Activated T-helper 17 cell treated with anti-CD3 and anti-CD28 coated beads, Interleukin-2, amount 50 U/mL, for 72 hours (primary cell): ENCODE measurements at places on chromosomes 3 and 15.
A peak's percentile ranks its signal among the peaks of the same experiment; 100 is the strongest.

DNA sequence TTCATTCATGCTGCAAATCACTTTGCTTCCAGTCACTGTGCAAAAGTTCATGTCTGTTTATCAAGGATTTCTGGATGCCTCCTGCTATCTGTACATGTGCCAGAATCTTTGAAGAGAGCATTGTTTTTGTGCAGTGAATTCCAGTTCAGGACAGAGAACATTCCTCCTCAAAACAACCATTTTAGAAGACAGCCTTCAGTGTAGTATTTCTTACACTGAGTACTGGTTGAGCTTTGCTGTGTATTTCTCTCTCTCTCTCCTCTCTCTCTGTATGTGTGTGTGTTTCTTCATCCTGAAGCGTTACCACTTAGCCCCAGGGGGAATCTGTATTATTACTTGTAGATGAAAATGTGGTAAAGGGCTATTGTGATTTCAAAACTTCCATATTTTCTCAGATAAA lies 123.8 kb upstream of the CHL1 start:
- no peak for ATAC-seq
- H3K36me3 ChIP-seq: no peaks in the 10 kb centered on the region
- H3K27ac ChIP-seq: no peak overlapping the region

- no peak for ATAC-seq
- H3K4me1 ChIP-seq: peaks cover 21% of the 10 kb centered on the region
- H3K36me3 ChIP-seq: peaks cover 8% of the 10 kb centered on the region
- no peaks in the 10 kb centered on the region for H3K27me3 ChIP-seq
- peak overlapping the region; percentile 65 for H3K4me3 ChIP-seq
Measured at GRCh38 chr15:89168316-89168833, 53.0 kb downstream of the RLBP1 start.

GRCh38 chr15:73564255-73564654 lies 68.9 kb downstream of the NPTN start:
- no peaks in the 10 kb centered on the region for H3K27me3 ChIP-seq
- peaks cover 99% of the 10 kb centered on the region for H3K36me3 ChIP-seq

DNA sequence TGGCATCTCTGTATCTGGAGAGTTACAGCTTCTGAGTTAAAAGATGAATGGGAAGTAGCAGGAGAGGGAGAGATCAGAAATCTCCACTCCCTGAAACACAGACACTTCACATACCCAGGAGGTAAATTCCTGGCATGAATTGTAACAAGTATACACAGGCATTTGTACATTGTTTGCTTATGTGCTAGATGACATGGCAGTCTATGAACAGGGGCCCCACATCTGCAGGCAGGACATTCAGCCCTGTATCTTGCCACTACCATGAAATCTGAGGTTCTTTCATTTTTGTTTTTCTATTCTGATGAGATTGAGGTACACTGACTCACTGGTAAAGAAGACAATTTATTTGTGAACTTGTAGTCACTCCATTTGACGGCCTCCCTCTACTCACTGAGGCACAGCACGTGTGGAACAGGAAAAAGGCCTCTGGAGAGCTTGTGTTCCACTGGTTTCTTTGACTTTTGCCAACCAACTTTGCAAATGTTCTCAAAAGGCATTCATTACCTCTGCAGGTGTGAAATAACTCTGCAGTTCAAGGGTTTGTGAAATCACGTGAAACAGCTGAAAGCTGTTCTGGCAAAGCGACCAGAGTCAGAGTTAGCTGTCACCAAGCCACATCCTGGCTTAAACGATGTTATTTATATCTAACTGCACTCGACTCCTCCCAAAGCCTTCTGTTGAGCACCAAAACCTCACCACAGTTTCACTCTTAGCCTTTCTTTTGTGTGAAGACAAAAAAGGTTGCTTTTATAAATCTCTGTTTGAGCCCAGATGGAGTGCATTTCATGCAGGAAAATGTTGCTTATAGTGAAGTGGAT lies 401.3 kb upstream of the CFAP20DC start:
- peak overlapping the region; percentile 95 for H3K27ac ChIP-seq
- ATAC-seq: peak; percentile 94
- peak overlapping the region; percentile 83 for H3K4me3 ChIP-seq
- no peaks in the 10 kb centered on the region for H3K27me3 ChIP-seq
- no peaks in the 10 kb centered on the region for H3K36me3 ChIP-seq
- peaks cover 45% of the 10 kb centered on the region for H3K4me1 ChIP-seq

DNA sequence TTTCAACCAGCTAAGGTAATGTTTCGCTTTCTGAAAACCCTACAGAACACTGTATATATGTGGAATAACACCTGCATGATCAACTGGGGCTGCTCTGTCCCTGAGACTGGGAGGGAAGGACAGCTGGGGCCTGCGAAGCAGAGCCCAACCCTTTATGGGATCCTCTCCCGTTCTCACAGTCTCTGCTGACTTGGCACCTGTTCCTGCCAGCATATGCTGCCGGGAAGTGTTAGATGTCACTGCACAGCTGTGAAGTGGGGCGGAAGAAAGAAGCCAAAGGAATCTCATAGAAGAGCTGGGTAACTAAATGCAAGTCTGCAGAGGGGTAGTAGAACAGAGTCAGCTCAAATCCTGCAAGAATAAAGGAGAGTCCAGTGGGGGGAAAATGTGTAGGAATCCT lies 29.6 kb downstream of the LRRC3B start:
- no peak for ATAC-seq
- H3K27ac ChIP-seq: no peak overlapping the region
- H3K36me3 ChIP-seq: no peaks in the 10 kb centered on the region
- no peaks in the 10 kb centered on the region for H3K4me1 ChIP-seq
- peaks cover 3% of the 10 kb centered on the region for H3K27me3 ChIP-seq

DNA sequence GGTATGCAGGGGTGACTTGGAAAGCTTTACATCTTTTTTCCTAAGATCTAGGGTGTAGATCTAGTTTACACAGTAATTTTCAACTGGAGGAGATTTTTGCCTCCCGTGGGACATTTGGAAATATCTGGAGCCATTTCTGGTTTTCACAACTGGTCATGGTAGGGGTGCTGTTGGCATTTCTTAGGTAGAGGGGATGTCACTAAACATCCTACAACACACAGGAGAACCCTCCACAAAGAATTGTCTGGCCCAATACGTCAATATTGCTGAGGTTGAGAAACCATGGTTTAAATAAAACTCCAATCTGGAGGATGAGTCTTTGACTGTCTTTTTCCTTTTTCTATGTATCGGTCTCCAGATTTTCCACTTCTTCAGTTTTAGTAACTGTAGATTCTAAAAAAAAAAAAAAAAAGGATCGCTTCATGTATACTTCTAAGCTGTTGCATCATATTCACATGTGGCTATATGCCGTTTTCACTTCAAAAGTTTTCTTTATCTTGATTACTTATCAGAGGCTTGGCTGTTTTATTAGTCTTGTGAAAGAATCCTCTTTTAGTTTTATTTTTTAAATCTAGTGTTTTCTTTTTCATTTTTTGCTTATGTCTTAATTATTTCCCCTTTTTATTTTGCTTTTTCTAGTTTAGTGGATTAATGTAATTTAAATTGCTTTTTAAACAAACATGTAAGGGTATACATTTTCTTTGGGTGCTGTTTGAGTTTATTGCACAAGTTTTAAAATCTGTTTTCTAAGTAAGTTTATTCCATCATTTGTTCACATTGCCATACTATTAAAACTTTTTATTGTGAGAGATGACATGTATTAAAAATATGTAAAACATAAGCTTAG lies 21.2 kb downstream of the UBE2Q2 start:
- H3K27me3 ChIP-seq: no peaks in the 10 kb centered on the region
- peaks cover 85% of the 10 kb centered on the region for H3K36me3 ChIP-seq
- H3K4me1 ChIP-seq: peaks cover 5% of the 10 kb centered on the region
- no peak overlapping the region for H3K27ac ChIP-seq

- H3K36me3 ChIP-seq: peaks cover 100% of the 10 kb centered on the region
- H3K27ac ChIP-seq: peak overlapping the region; percentile 87
- H3K4me3 ChIP-seq: peak overlapping the region; percentile 95
- no peaks in the 10 kb centered on the region for H3K27me3 ChIP-seq
Measured at GRCh38 chr3:52268036-52268435, 10.4 kb downstream of the WDR82 start.

DNA sequence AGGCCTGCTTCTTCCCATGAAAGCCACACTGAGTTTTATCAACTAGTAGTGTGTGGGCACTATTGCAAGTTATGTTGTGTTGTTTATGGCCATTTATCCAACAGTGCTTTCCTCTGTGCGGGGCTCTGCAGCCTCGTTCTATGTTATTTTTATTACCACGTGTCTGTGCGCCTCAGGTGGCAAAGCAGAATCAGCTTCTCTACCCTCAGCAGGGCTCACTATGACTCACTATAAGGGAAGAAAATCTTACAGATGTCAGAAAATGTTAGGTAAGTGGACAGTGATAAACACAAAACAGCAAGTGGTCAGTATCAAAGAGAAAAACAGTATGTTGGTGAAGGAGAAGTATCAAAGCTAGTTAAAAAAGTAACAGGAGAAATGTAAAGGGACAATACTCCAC lies 61.4 kb downstream of the MOBP start:
- H3K36me3 ChIP-seq: no peaks in the 10 kb centered on the region
- peaks cover 34% of the 10 kb centered on the region for H3K27me3 ChIP-seq
- H3K4me1 ChIP-seq: no peaks in the 10 kb centered on the region
- no peak for ATAC-seq
- no peak overlapping the region for H3K4me3 ChIP-seq
- H3K27ac ChIP-seq: no peak overlapping the region

DNA sequence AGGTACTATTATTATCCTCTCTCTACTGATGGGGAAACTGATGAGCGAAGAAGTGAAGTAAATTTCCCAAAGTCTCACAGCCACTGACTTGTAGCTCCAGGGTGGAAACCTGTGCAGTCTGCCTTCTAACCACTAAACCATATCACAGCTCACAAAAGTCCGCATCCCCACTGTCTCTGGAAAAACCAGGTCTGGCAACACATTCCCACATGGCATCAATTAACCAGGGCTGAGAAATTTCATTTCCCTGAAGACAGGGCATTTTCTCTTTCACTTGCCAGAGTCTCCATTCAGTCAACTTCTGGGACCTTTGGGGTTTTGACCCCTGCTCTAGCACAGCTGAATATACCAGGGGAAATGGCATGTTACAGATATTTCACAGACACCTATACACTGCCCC lies 26.5 kb downstream of the FBXO40 start:
- no peaks in the 10 kb centered on the region for H3K27me3 ChIP-seq
- H3K27ac ChIP-seq: no peak overlapping the region
- H3K36me3 ChIP-seq: no peaks in the 10 kb centered on the region
- ATAC-seq: no peak
- H3K4me3 ChIP-seq: no peak overlapping the region
- H3K4me1 ChIP-seq: no peaks in the 10 kb centered on the region

GRCh38 chr15:56523521-56523920 lies 58.6 kb upstream of the MNS1 start:
- no peak overlapping the region for H3K27ac ChIP-seq
- no peaks in the 10 kb centered on the region for H3K36me3 ChIP-seq
- no peak overlapping the region for H3K4me3 ChIP-seq
- H3K4me1 ChIP-seq: no peaks in the 10 kb centered on the region

- peaks cover 16% of the 10 kb centered on the region for H3K36me3 ChIP-seq
- no peak overlapping the region for H3K4me3 ChIP-seq
- H3K27ac ChIP-seq: peak overlapping the region; percentile 3
Measured at GRCh38 chr15:64560998-64561397, 100.6 kb downstream of the ZNF609 start.

DNA sequence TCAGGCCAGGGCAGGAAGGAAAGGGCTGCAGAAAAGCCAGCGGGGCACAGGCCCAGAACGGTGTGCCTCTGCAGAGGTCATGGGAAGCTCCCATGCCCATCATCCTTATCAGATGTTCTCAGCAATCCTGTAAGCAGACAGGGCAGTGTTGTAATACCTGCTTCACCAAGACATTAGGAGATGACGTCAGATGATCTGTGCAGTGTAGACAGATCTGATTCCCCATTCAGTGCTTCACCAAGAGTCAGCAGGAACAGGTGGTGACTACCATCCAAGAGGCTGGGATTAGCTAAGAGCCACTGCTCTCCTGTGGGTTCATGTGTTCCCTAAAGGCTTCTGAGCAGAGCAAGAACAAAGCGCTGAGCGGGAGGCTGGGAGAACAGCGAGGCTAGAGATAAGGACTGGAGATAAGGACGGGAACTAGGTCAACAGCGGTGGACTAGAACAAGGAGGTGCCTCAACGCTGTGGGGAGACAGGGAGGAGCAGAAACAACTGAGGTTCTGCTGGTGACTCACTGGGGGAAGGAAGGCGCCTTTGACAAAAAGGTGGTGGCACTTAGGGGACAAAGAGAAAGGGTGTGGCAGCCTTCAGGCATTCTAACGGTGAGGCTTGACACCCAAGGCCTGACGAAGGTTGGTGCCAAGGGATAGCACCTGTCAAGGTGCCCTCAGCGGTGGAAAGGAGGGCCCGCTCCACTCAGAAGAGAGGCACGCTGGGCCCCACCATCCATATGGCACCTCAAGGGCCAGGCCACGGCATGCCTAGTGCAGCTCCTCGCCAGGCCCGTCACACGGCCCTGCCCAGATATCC lies 28.4 kb downstream of the CCDC12 start:
- peaks cover 72% of the 10 kb centered on the region for H3K4me1 ChIP-seq
- ATAC-seq: peak; percentile 81
- H3K27me3 ChIP-seq: no peaks in the 10 kb centered on the region
- H3K27ac ChIP-seq: peak overlapping the region; percentile 94
- H3K36me3 ChIP-seq: peaks cover 37% of the 10 kb centered on the region

GRCh38 chr15:26620528-26621458 lies 152.1 kb downstream of the GABRB3 start:
- no peaks in the 10 kb centered on the region for H3K36me3 ChIP-seq
- no peaks in the 10 kb centered on the region for H3K27me3 ChIP-seq
- no peak overlapping the region for H3K4me3 ChIP-seq
- no peak overlapping the region for H3K27ac ChIP-seq
- ATAC-seq: no peak
- H3K4me1 ChIP-seq: no peaks in the 10 kb centered on the region

- no peak overlapping the region for H3K27ac ChIP-seq
- peaks cover 9% of the 10 kb centered on the region for H3K36me3 ChIP-seq
- no peaks in the 10 kb centered on the region for H3K4me1 ChIP-seq
- no peak for ATAC-seq
Measured at GRCh38 chr15:36682101-36682500, 102.7 kb downstream of the CDIN1 start.

GRCh38 chr3:156291272-156292123 lies 171.1 kb downstream of the KCNAB1 start:
- H3K27me3 ChIP-seq: peaks cover 60% of the 10 kb centered on the region
- peak; percentile 21 for ATAC-seq
- H3K4me3 ChIP-seq: peak overlapping the region; percentile 24
- H3K4me1 ChIP-seq: no peaks in the 10 kb centered on the region
- H3K27ac ChIP-seq: no peak overlapping the region

- H3K4me1 ChIP-seq: peaks cover 22% of the 10 kb centered on the region
- no peak overlapping the region for H3K27ac ChIP-seq
- peak; percentile 39 for ATAC-seq
- H3K27me3 ChIP-seq: no peaks in the 10 kb centered on the region
Measured at GRCh38 chr3:187951452-187952190, 202.3 kb upstream of the LPP start.

- no peaks in the 10 kb centered on the region for H3K36me3 ChIP-seq
- H3K27ac ChIP-seq: no peak overlapping the region
- H3K27me3 ChIP-seq: peaks cover 32% of the 10 kb centered on the region
Measured at GRCh38 chr3:87801409-87801808, 257.4 kb downstream of the CGGBP1 start.

- H3K27ac ChIP-seq: no peak overlapping the region
- no peaks in the 10 kb centered on the region for H3K4me1 ChIP-seq
- peaks cover 7% of the 10 kb centered on the region for H3K36me3 ChIP-seq
- H3K27me3 ChIP-seq: no peaks in the 10 kb centered on the region
- no peak for ATAC-seq
Measured at GRCh38 chr15:97968380-97968779, 7.9 kb downstream of the ARRDC4 start.

- H3K27me3 ChIP-seq: peaks cover 19% of the 10 kb centered on the region
- H3K4me3 ChIP-seq: no peak overlapping the region
- H3K4me1 ChIP-seq: no peaks in the 10 kb centered on the region
- H3K36me3 ChIP-seq: no peaks in the 10 kb centered on the region
- no peak overlapping the region for H3K27ac ChIP-seq
Measured at GRCh38 chr15:71789616-71790015, 20.7 kb upstream of the NR2E3 start.

- no peaks in the 10 kb centered on the region for H3K36me3 ChIP-seq
- H3K27me3 ChIP-seq: peaks cover 3% of the 10 kb centered on the region
- no peaks in the 10 kb centered on the region for H3K4me1 ChIP-seq
- no peak overlapping the region for H3K4me3 ChIP-seq
Measured at GRCh38 chr3:61323094-61323493, 71.8 kb upstream of the FHIT start.
